ENCODE measurements at places on chromosomes 2 and 18. TPM values are rescaled to one million over a fixed set of nuclear protein-coding genes. Genes with fewer than 3 reads are reported as not detected.

The GPR155 gene
- 1.1 TPM for total RNA-seq

The IL1RN gene
- total RNA-seq: not detected

The ARHGAP25 gene
- total RNA-seq: 0.32 TPM

The ANO7 gene
- total RNA-seq: 0.15 TPM
